CD4-positive, alpha-beta memory T cell (primary cell): ENCODE measurements at places on chromosomes 1 and 21. TPM values are rescaled to one million over a fixed set of nuclear protein-coding genes. Genes with fewer than 3 reads are reported as not detected.
A peak's percentile ranks its signal among the peaks of the same experiment; 100 is the strongest.

- peak; percentile 84 for DNase-seq
Measured at GRCh38 chr1:154157520-154158306, 2.8 kb upstream of the NUP210L start.

GRCh38 chr1:205927676-205928075, 15.6 kb downstream of the SLC26A9 start:
- DNase-seq = no peak

DNA sequence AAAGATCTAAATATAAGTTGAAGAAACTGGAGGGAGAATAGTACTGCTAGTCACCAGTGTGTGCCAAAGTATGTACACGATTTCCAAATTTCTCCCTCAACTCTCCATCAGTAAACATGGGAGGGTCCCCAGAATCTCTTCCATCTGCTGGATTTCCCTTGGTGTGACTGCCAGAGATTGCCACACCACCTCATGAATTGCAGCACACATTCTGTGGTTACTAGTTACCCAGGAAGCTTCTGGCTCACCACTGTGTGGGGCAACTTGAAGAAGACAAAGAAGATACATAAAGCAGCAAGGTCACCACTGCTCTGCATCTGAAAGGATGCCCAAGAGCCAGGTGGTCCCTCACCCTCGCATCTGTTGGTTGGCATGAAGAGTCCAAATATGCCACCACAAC, 191.7 kb upstream of the ESRRG start:
- DNase-seq = no peak

DNA sequence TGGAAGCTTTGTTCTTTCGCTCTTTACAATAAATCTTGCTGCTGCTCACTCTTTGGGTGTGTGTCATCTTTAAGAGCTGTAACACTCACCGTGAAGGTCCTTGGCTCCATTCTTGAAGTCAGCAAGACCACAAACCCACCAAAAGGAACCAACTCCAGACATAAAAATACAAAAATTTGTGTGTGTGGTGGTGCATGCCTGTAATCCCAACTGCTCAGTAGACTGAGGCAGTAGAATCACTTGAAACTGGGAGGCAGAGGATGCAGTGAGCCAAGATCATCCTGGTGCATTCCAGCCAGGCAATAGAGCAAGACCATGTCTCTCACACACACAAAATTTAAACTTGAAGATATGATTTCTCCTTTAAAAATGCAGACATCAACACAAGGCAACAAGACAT, 1431.7 kb upstream of the B3GALT2 start:
- DNase-seq = no peak

DNA sequence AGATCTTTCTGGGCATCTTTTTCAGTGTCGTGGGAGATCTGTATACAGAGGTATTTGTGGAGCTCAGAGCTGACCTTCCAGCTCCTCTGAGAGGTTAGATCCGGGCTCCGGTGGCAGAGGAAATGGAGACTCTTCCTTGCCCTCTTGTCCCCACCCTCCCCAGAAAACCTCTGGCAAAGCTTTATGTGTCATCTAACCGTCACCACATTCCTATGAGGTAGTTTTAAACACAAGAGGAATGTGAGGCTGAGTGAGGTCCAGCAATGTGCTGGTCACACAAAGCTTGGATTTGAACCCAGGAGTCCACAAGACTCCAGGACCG, 1.2 kb downstream of the CD160 start:
- DNase-seq = no peak

DNA sequence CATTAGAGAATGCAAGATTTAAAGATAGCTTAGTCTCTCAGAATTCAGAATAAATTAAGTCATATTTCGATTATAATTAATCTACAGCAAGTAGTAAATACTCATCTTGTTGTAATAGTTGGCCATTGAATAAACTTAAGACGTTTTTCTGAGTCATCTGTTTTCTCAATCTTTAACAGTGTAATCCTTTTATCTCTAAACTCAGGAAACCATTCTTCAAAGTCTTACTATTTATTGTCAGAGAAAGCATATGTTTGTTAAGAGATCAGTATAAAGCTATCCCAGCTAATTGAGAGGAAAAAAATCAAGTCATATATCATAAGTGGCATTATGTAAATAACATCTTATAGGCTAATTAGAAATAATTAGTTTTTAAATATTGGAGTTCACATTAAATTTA, 201.2 kb upstream of the ADAMTS5 start:
- DNase-seq = no peak

- DNase-seq = no peak
Measured at GRCh38 chr1:150516050-150516591, 569 bp downstream of the FALEC start.

GRCh38 chr1:6259491-6260362, 1.2 kb downstream of the GPR153 start:
- peak; percentile 72 for DNase-seq

DNA sequence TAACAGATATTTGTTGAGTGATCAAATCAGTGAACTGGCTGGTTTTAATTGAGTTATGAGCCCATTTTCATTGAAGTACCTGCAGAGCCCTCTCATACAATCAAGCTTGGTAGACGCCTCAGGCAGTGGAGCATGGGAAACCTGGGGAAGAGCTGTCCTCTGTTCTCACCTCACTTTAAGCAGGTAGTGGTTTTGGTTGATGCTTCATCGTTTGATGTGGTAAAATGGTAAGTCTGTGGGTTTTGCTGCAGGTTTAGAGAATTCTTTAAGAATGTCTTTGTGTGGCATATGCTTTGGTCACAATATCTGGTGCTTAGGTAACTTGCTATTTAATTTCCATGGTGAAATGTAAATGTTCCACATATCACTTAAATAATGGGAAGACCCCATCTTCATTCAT, 10.0 kb downstream of the LAMC1 start:
- peak; percentile 48 for DNase-seq

- DNase-seq = no peak
Measured at GRCh38 chr1:165826565-165827267, 698 bp upstream of the UCK2 start.

GRCh38 chr1:211761400-211761799, 69.2 kb downstream of the LPGAT1 start:
- no peak for DNase-seq

- DNase-seq = no peak
Measured at GRCh38 chr1:193262661-193263060, 76.2 kb upstream of the B3GALT2 start.

- DNase-seq = peak; percentile 23
Measured at GRCh38 chr1:202643397-202644218, 66.6 kb downstream of the SYT2 start.

- DNase-seq = no peak
Measured at GRCh38 chr1:152515434-152515783, 1.1 kb downstream of the CRCT1 start.

DNA sequence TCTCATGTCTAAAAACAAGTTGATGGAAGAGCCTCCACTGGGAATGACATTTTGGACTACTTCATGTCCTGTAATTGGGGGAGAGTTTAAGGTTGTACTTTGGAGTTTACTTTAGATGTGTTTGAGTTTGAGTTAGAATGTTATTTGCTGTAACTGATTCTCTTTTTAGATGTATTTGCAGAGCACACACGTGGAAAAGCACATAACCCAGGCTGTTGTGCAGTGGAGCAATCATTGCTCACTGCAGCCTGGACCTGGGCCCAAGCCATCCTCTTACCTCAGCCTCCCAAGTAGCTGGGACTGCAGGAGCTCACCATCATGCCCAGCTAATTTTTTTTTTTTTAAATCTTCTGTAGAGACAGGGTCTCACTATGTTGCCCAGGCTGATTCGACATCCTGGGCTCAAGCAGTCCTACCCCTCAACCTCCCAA, 36.7 kb upstream of the SH3D21 start:
- no peak for DNase-seq

DNA sequence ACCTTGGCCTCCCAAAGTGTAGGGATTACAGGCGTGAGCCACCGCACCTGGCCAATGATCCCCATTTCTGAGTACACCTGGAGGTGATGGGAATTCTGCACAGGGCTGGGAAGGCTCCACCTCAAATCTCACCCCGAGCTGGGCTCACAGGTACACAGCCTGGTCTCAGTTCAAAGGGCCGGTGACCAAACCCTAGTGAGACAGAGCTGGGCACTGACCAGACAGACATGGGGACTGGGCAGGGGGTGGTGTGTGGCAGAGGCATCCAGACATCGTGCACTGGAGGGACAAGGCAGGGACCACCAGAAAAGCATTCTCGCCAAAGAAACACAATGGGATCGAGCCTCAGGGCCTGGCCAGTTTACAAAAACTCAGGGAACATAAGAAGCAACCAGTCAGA, 17.2 kb downstream of the LSS start:
- DNase-seq = no peak

GRCh38 chr1:172906778-172907592, 143.8 kb downstream of the TNFSF18 start:
- peak; percentile 49 for DNase-seq

DNA sequence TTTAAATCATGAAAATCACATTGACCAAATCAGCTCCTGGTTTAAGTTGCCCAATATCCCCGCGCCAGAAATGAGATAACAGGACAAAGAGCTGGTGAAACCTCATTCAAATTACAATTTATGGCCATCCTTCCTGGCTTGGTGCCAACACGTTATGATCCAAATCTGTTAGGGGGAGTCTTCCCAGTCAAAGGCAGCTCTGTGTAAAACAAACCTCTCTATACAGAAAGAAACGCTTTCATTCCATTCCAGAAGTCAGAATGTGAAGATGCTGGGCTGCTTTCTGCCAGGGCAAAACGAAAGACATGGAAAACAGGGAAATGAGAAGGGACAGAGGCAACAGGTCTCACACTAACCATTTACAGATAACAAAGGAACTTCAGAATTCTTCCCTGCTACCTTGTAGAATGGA, 53.5 kb upstream of the TIAM1 start:
- DNase-seq = no peak

- no peak for DNase-seq
Measured at GRCh38 chr21:45872471-45872870, 109.1 kb upstream of the COL6A1 start.

DNA sequence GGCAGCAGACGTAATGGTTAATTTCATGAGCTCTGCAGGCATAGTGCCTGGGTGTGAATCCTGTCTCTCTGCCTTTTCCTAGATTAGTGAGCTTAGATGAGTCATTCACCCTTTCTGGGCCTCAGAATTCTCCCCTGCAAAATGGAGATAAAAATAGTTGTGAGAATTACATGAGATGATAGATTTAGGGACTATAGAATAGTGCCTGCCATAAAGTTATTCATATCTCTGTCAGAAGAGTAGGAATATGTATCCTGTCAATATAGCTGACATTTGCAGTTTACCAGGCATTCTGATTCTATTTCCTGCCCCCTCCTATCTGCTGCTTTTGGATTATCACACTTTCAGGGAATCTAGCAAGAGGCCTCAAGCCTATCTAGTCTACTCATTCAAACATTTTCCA, 112.0 kb downstream of the PDE4B start:
- no peak for DNase-seq

GRCh38 chr1:18297896-18298648, 182.7 kb upstream of the KLHDC7A start:
- DNase-seq = no peak

PTGS2 gene
- polyA plus RNA-seq = not detected

OPN3 gene
- 12.9 TPM for polyA plus RNA-seq

MYBPH gene
- polyA plus RNA-seq = not detected

SYCP1 gene
- not detected for polyA plus RNA-seq

SPATA21 gene
- not detected for polyA plus RNA-seq

HAO2 gene
- polyA plus RNA-seq = not detected

PDC gene
- not detected for polyA plus RNA-seq

AGT gene
- not detected for polyA plus RNA-seq
